Activated CD4-positive, alpha-beta T cell treated with anti-CD3 and anti-CD28 coated beads, Interleukin-2, amount 10 ng/mL, durations not matched to agents 7 days and 5 days (primary cell): ENCODE measurements at places on chromosomes 1 and 21. TPM values are rescaled to one million over a fixed set of nuclear protein-coding genes. Genes with fewer than 3 reads are reported as not detected.

- DNase-seq, result no peak
These were observed 260.7 kb upstream of the CSF3R start for GRCh38 chr1:36743286-36744005.

DNA sequence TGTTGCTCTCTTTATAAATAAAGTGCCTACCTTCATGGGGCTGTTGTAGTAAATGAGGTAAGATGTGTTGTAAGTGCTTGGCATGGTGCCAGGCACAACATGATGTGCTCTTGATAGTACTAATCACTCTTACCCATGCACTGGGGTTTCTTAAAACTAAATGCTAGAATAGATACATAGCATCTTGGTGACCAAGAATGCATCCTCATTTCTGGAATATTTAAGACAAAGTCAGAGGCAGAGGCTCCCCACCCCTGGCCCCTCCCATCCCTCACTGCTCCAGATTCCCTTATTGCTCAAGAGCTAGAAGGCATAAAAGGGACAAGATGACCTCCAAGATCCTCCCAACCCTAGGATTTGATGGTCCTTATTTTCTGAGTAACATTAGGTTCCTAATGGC, 61.3 kb downstream of the GLUL start:
- DNase-seq, result no peak

DNA sequence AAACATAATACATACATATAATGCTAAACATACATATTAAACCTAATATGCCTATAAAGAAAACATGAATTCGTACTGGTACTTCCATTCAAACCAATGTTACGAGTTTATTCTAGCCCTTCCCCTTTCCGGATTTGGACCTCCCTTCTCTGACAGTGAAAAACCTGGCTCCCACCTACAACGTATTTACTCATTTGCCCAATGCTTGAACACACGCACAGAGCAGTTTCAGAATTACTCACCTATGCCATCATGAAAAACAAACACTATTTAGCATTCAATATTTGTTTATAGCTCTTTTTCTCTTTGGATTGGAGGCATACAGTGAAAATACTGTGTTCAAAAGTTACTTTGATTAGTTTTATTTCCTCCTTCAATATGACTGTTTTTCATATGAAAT, 204.4 kb downstream of the LMX1A start:
- no peak for DNase-seq

GRCh38 chr1:92030656-92031107, 897 bp downstream of the EPHX4 start:
- DNase-seq, result no peak

DNA sequence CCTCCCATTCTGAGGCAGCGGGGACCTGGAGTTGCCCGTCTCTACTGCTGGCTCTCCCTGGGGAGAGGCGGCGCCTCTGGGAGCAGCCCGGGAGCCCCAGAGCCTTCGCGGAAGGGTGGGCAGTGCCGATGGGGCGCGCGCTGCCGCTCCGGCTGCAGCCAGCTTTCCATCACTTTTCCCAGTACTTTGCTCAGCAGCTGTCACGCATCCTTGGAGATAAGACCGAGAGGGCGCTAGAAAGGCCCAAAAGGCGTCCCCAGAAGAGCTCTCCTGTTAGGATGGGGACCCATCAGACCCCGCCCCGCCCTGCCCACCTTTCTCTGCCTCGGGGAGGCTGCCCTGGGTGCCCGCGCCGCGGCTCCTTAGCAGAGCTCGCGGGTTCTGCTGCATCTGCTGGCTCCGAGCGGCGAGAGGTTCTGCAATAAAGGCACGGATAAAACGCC, 534 bp downstream of the KCNH1 start:
- no peak for DNase-seq

DNA sequence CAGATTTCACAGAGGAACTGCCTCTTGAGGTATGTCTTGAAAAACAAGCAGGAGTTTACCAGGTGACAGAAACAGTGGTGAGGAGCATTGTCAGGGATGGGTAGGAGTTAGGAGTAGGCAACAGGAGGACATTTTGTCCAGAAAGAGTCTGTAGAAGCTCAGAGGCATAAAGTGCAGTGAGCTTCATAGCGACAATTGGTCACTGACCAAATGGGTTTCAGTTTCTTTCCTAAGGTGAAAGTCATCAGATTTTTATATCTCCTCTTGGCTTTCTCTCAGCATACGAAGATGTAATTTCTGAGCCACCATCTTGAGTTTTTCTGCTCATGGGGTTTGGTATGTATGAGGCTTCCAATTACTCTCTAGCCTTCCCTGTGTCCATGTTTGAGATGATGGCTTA, 29.3 kb upstream of the FASLG start:
- DNase-seq, result no peak

- no peak for DNase-seq
These were observed 915.2 kb downstream of the TTLL7 start for GRCh38 chr1:83083589-83084224.

DNA sequence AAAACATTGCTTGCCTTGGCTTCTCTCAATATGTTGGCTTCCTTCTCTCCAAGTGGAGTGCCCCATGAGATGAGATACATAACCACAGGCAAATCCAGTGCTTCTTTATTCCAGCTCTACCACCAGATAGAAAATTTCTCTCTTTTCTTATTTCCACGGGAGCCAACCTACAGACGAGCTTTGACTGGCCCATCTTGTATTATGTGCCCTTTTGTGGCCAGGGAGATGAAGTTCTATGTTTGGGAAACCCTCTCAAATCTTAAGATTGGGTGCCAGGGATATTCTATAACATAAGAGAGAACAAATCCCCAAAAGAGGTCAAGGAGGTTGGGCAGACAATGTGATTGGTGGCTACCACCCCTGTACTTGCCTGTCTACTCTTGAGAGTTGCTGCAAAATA, 351.8 kb downstream of the ZNF326 start:
- no peak for DNase-seq

DNA sequence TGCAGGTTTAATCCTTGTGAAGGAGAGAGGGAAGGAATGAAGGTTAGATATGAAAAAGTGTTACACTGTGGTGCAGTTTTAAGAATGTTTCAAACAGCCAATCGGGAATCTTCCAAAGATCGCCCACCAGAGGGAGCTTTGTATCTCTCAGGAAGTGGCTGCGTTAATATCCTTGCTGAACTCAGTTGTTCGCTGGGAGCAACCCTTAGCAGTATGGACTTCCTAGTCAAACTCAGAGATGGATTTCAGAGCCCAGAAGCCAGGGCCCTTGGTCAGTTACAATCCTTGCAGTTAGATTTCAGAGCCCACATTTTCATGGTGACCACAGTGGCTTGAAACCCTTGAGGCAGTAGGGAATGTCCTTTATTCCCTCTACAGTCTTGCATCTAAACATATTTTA, 136.2 kb downstream of the NTNG1 start:
- DNase-seq, result no peak

- DNase-seq, result no peak
These were observed 210.8 kb upstream of the CACYBP start for GRCh38 chr1:174788981-174789380.

Gene SERTAD4
- total RNA-seq, result not detected
